ENCODE measurements at places on chromosomes 7 and 10.
A peak's percentile ranks its signal among the peaks of the same experiment; 100 is the strongest.

GRCh38 chr10:33352175-33352574, 17.7 kb upstream of the NRP1 start:
- no peak for DNase-seq

DNA sequence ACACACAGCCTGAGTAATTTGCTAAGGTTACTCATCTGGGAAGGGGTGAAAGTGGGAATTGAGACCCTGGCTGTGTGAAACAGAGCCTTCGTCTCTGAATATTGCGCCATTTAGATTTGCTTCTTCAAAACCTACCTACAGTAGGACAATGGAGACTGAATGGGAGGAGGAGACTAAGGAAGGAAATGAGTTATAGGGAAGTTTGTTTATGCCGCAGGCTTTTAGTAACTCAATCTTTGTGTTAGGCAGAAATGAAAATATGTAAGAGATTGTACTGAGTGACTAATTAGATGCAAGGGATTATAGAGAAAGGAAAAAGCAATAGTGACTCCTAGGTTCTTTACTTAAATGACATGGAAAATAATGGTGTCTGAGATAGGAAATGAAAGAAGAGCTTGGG, 80.2 kb downstream of the KCND2 start:
- no peak for DNase-seq

GRCh38 chr7:140009735-140010134, 53.0 kb downstream of the PARP12 start:
- no peak for DNase-seq

DNA sequence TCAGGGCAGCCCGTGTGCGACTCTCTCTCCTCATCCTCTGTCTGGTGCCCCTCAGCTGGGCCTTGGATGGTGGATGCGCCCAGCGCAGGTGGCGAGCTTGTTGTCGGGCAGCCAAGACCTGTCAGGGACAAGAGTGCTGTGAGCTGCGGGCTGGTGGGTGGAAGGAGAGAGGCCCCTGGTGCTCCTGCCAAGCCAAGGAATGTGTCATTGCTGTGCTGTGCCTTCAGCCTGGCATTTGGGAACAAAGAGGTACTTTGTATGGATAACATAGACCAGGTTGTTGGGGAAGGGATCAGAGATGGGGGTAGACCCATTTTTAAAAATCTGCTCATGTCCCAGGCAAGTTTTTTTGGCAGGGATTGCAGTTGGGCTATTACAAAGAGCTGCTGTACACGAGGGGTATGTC, 120.9 kb downstream of the PKD1L1 start:
- DNase-seq, result no peak

- no peak for DNase-seq
These were observed 72.6 kb upstream of the SEPHS1 start for GRCh38 chr10:13420532-13421307.

GRCh38 chr10:79209340-79209739, 137.9 kb upstream of the PPIF start:
- DNase-seq, result no peak

- no peak for DNase-seq
These were observed 123.9 kb downstream of the TNS3 start for GRCh38 chr7:47458057-47458456.

DNA sequence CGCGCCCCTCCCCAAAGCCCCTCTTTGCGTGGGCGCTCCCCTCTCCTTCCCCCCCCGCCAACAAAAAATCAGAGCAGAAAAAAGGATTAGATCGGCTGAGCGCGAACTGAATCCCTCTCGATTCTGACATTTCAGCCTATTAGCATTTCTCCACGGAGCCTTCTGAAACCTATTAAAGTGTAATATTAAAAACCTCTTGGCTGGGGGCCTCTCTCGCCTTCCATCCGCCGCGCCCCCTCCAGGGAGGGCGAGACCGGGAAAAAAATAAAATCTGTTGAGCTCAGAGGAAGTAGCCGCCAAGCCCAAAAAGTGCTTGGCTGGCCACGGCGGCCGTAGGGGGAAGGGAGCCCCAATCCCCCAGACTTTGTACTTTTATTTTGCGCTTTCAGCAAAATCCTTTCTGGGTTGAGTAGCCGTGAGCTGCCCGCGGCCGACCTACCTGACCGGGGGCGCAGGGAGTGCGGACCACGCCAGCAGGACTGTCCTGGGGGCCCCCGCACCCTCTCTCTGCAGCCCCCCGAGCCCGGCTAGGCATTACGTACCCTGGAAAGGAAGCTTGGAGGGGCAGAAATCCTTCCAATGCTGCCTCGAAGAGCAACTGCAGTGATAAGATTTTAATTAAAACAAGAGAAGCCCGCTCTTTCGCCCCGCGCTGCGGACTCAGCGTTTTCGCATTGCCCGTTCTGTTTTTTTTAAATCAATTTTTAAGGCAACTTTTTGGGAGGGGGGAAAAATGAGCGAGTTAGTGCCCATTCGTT, 1.3 kb upstream of the TNRC18 start:
- DNase-seq, result no peak

DNA sequence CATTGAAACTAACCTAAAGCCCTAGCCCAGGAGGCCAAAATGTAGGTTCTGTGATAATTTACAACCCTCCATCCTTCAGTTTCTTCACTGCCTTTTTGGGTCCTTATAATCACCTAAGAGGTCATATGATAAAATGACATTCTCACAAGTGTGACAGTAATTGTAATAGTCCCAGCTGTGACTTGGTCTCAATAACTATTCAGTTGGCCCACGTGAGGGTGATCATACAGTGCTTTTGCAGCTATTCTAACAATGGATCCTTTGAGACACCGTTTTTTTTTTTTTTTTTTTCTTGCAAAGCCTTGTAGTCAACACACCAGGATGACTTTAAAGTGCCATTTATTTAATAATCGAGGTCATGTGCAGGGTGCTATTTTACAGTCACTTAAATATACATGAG, 760.0 kb downstream of the PHTF2 start:
- DNase-seq, result no peak

DNA sequence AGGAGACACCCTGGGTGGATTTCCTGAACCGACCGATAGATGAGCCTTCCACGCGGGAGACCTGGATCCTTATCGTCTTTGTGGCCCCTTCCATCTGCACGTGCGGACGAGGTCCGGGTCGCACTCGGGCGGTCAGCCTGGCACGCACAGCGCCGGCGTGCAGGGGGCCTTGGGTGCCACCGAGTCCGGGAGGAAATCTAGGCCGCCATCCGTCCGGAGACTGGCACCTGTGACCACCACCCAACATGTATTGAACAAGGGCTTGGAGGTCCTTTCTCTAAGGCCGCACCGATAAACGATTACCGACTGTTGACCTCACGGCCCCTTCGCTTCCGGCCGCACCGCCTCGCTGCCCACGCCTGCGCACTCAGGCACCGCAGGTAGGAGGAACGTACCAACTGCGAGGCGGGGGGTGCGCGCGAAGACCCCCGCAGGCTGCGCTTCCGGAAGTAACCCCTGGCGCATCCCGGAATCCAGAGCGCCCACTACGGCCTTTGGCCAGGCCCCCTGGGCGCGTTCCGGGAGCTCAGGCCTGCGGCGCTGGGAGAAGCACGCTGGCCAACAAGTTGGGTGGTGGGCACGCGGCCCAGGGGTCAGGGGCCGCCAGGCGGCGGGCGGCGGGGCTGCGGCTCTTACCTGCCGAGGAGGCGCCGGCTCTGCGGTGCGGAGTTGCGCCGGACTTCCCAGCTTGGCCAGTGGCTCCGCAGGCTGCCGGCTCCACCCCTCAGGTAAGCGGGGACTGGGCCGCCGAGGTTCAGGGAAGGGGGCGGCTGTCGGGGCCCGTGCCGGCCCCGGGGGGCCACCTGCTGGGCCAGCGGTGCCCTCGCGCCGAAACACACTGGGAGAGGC, at the start of the genes ACTR3C and LRRC61:
TSS of gene ACTR3C (minus strand) at position 713 of the 849 bp plus-strand sequence. CDS start 28,249 bp downstream, outside the sequence.
TSS of gene LRRC61 (plus strand) at position 523 of the 849 bp plus-strand sequence. CDS start 13,507 bp downstream, outside the sequence.
- peak; percentile 59 for DNase-seq

GRCh38 chr10:111240348-111240747, 163.5 kb downstream of the ADRA2A start:
- DNase-seq, result no peak

DNA sequence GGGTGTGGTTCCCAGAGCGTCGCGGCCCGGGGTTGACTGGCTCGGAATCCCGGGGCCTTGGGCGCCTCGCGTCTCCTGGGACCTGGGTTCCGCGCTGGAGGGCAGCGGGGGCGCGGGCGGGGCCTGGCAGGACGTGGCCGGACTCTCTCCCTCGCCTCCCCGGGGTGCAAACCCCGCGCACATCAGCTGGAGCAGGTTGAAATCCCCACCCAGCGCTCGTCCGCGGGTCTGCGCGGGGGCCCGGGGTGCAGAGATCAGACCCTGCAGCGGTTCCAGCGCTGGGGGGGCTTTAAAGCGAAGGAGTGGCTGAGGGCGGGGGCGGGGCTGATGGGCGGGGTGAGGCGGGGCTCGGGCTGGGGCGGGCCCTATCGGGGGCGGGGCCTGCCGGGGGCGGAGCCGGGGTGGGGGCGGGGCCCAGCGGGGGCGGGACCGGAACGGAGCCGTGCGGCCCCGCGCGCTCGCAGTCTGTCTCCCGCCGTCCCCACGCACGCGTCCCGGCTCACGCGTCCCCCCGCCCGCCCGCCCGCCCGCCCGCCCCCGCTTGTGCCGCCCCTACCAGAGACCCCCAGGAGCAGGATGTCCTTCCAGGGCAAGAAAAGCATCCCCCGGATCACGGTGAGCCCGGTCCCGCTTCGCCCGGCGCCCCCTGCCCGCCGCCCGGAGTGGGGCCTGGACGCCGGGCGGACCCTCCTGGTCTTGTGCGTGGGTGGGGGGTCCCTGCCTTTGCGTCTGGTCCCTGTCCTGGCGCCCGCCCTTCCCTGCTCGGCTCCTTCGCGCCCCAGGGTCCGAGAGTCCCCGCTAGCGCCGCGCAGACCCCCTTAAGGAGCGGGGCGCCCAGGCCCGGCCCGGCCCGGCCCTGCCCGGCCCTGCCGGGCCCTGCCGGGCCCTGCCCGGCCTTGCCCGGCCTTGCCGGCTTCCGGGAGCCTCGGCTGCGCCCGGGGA, at the start of gene DPYSL4:
TSS of gene DPYSL4 (plus strand) at position 461 of the 942 bp plus-strand sequence. CDS start at position 577, 116 bp downstream.
- no peak for DNase-seq

DNA sequence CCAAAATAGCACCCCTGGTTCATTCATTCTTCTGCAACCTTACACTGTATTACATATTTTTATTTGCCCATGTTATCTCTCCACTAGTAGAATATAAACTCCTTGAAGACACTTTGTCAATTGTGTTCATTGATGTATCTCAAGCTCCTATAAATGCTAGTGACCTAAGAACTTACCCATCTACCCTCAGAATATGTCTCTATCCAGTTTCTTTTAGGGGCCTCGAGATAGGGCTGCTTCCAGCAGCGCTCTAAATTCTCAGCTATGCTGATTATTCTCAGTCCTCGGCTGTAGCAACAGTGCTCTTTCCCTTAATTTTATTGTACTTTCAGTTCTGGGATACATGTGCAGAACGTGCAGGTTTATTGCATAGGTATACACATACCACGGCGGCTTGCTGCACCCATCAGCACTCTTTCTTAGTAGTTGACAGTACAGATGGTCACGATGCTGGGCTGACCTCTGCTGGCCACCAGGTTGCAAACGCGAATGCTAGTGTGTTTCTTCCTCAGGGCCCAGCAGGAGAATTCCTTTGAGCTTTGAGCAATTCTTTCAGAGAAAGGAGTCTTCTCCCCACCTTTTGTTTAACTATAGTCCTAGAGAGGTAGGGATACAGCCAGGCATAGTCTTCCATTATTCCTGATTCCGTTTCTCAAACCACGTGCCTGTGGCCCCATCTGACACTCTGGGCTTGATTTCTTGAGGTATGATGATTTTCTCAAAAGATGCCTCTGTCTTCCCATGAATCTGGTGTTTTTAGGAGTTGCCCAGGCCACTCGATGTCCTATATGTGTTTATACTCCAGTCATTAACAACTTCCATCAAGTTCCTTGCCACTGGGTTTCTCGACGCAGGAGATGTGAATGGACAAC, 49.1 kb upstream of the CDC14C start:
- no peak for DNase-seq

- DNase-seq, result no peak
These were observed 890 bp downstream of the ZFYVE27 start for GRCh38 chr10:97737770-97738265.

GRCh38 chr10:24343686-24344085, 134.7 kb downstream of the KIAA1217 start:
- no peak for DNase-seq

- DNase-seq, result no peak
These were observed 880.6 kb downstream of the LRMDA start for GRCh38 chr10:76311752-76312636.

- DNase-seq, result no peak
These were observed 1.6 kb downstream of the PDGFA start for GRCh38 chr7:517774-518629.

- no peak for DNase-seq
These were observed 10.5 kb upstream of the EDRF1 start for GRCh38 chr10:125708971-125709503.

DNA sequence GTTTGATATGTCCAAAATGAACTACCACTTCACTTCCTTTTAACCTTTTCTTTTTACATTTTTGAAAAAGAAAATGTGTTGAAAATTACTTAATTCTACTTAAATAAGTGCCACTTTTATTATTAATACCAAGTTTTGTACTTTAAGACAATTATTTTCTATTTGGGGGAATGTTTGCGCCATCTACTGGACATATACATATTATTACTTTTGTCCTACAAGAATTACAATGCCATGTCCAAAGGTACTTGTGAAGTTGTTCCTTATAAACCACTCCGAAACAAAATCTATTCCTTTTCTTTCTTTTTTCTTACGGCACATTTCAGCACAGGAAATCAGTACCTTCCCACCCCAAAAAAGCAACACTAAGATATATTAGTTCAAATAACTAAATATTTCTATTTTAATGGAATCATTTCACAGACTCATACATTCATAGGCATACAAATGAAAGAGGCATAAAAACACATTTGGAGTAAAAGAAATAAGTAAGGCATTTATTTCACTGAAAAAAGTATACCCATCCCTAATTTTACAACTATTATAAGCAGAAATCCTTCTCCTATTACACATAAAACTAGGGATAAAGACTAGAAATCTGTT, 169.9 kb downstream of the RNF133 start:
- peak; percentile 1 for DNase-seq

DNA sequence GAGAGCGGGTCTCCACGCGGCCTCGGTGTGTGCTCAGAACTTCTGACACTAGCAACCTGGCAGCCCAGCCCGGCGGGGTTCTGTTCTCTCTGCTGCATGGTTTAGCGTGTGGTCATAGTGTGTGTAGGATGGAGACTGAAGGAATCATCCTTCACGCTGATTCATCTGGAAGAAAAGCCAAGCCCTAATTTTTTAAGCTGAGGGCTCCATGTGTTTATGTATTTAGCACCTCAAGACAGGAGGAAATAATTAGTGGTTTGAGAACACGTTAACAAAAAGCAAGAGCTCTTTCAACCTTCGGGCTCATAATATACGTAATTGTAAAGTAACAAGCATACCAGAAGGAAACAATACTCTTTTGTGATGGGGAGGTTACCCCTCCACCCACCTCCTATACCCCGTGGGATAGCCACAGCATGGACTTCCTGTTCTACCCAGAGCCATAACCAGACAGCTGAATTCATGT, 504.6 kb upstream of the MKI67 start:
- DNase-seq, result no peak

DNA sequence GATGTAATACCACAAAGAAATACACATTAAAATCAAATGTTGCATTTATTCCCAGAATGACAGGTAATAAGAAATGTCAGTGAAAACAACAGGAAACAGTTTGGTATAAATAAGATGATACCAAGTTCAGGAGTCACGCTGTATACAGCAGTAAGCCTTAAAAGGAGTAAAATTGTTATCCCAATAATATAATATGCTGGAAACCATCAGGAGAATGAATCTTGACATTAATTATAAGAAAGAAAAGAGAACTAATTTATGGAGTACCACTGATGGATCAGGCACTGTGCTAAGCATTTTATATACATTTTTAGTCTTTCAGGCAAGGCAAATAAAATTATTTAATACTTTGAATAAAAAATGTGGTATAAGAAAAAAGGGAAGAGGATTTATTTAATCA, 27.6 kb downstream of the PRKAR2B start:
- no peak for DNase-seq

All from CD4-positive, alpha-beta T cell treated with Interleukin-4 for 1 hour (primary cell).